ENCODE measurements at places on chromosomes 7 and 10.

DNA sequence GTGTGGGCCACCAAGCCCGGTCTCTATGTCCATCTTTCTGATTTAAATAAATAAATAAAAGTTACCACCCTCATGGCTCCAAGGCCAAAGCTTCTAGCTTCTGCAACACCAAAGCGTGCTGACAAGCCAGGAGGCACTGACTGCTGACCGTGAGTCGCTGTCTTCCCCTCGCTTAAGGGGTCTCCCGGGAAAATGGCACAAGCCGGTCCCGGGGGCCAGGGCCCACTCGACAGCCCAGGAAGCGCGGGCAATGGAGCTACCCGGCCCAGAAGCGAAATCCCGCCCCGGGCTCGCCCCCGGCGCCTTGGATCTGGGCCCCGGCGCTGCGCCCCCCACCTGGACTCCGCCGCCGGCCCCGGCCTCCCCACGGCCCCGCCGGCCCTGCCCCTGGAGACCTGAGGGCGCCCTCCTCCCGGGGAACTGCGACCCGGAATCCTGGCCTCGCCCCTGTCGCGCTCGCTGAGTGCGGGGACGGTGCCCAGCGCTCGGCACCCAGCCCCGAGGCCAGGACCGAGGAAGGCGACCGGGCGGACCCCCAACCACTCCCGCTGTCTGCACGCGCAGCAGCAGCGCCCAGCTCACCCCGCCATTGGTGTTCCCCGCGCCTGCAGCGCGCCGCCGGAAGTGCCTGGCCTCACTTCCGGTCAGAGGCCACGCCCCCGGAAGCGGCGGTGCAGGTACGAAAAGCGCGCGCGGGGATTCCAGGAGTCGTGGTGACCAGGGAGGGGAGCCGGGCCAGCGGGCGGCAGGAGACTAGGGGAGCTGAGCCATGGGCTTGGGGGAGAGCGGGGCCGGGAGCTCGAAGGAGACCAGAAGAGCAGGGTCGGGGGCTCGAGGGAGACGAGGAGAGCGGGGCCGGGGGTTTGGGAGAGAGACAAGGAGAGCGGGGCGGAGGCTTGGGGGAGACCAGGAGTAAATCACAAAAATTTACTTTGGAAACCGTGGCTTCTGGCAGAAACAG is at the start of the genes MRM2 and NUDT1:
TSS of gene MRM2 (minus strand) at position 626 of the 961 bp plus-strand sequence. CDS start at position 590, 36 bp downstream.
TSS of gene NUDT1 (plus strand) at position 647 of the 961 bp plus-strand sequence. CDS start 2,349 bp downstream, outside the sequence.
- peak; percentile 78 for DNase-seq

DNA sequence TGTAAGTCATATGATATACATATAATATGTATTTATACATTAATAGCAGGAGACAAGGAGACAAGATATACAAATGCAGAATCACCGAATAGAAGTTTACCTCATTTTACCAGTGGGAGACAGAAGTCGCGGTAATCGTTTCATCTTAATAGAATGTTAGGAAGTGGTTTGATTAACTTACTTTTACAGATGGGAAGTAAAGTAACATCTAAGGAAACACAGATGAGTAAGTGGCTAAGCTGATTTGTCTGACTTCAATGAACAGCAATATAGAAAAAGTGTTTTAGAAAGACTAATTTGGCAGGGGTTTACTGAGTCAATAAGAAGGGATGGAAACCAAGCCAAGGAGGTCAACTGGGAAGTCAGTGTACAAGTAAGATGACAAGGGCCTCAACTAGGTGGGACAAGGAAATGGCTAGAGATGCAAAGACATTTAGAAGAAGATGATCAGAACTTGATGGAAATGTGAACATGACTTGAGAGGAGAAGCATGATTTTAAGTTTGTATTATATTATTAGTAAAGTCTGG is 36.2 kb upstream of the FAM133B start:
- DNase-seq, result no peak

GRCh38 chr7:26188206-26188956 is 12.2 kb downstream of the HNRNPA2B1 start:
- no peak for DNase-seq

DNA sequence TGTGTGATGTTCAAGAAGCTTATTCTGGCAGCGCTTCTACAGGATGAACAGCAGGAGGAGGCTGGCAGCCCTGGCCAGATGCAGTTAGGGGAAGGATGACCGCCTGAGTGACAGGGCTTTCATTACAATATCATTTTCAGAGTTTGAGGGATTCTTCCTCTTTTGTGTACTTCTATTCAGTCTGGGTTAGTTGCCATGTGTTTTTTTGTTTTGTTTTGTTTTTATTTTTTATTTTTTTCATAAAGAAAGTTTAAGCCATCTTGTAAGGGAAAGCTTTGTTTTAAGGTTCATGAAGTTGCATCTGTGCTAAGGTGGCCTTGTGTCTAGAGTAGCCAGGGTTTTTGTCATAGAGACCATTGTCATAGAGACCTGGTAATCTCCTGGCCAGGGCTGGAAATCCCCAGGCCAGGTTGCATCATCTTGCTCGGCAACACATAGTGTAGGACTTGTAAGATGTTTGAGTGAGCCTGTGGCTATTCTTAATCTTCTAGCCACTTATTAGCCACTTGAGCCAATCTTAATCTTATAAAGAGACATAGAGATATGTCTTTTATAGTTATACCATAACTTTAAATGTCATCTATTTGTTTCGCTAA is 230.5 kb upstream of the TMEM229A start:
- no peak for DNase-seq

GRCh38 chr10:14843327-14843988 is 5.4 kb downstream of the HSPA14 start:
- no peak for DNase-seq

DNA sequence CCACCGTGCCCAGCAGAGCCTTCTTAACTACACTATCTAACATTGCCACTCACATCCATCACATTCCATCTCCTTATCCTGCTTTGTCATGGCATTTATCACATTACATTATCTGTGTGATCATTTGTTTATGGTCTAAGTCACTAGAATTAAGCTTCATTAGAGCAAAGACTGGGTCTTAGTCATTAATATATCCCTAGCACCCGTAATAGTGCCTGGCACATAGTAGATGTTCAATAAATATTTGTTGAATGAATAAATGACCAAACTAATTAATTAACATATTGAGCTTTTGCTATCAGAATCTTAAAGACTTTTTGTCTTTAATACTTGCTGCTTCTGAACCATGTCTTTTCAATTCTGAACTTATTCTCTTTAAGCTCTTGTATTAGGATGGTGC is 5.9 kb upstream of the COPG2 start:
- no peak for DNase-seq

DNA sequence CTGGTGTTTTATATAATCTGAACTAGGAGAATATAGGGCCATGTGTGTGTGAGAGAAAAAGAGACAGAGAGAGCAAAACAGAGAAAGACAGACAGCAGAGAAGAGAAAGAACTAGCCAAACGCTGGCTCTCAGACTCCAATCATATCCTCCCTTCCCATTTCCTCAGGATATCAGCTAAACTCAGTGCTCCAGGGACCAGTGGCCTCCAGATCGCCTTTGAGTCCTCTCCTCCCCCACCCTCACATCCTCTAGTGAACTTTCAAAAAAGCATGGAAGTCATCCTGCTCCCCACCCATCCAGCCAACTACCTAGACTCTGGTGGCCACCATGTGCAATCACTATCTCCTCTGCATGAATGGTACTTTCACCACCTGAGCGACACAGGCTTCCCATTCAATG is 386.1 kb upstream of the NPVF start:
- DNase-seq, result no peak

- DNase-seq, result peak; percentile 6
Measured at GRCh38 chr7:88111140-88111743, 108.6 kb downstream of the SRI start.

GRCh38 chr7:77893813-77894212 is 95.2 kb downstream of the PHTF2 start:
- no peak for DNase-seq

DNA sequence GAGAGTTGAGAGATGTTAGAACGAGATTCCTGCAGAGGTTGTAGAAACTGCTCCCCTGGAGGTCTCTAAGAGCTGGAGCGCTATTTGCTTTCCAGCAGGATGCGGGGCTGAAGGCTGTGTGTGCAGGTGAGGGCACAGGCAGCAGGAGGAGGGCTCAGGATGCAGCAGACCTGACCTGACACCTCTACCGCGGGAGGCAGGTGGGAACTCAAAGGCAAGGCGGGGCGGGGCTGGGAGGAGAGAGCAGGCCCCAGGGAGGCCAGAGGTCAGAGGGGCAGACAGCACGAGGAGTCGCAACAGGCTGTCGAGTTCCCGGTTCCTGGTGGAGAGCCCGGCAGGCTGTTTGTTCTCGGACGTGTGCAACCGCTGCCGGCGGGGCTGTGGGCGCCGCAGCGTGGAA is 7.9 kb upstream of the CRTAC1 start:
- DNase-seq, result no peak

DNA sequence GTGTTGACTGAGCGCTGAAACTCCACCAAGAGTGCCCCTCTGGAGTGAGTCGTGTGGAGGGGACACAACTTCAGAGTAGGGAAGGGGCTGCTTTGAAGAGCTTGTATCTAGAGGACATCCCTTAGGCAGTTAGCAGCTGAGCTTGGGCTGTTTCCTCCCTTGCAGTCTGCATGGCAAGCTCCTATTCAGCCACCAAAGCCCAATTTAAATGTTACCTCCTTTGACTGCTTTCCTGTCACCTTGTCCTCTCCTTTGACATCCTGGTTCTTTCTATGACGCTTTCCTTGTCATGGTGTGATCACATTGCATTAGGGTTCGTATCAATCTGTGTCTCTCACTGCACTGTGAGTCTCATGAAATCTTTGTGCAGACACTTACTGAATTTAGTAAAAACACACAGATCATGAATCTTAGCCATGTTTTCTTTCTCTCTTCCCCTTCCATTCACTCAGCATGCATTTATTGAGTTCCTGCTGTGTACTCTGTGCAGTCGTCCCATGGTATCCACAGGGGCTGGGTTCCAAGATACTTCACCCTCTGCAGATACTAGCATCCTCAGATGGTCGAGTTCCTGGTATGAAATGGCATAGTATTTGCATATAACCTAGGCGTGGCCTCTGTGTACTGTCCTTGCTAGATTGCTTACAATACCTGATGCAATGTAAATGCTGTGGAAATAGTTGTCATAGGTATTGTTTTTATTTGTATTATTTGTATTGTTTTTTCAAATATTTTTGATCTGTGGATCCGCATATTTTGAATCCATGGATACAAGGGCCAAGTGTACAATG is 228.5 kb downstream of the CCDC3 start:
- no peak for DNase-seq

GRCh38 chr10:77308084-77308732 is 329.4 kb downstream of the KCNMA1 start:
- peak; percentile 94 for DNase-seq

DNA sequence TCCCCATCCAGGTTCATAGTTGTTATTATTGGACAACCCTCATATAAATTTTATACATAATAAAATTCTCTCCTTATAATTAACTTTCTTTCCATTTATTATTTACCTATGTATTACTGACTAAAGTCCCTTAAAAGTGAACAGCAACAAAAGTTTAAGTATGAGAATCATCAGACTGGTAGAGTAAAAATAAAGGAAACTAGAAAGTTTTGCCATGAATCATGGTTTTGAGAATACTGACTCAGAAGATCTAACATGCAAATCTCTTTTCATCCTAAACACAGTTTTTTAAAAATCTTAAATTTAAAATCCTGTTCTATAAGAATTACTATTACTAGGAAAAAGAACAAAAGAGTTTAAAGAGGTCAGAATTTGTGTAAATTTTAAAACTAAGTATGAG is 32.1 kb downstream of the HERC4 start:
- peak; percentile 25 for DNase-seq

DNA sequence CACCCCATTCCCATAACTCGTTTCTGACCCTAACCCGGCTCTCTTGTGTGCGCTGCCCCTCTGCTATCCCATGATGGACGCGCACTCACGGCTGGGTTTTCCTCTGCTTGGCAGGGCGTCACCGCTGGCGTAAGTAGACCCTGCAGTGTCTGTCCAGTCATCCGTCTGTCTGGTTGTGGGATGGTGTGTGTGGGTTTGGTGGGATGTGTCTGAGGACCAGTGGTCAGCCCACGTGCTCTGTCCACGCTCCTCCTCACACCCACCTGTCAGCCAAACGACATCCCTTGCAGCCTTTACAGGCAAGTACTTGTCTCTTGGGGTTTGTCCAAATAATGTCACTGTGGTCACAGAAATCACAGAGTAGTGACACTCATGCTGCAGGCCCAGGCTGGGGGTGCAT is 20.8 kb downstream of the LDB3 start:
- DNase-seq, result no peak

DNA sequence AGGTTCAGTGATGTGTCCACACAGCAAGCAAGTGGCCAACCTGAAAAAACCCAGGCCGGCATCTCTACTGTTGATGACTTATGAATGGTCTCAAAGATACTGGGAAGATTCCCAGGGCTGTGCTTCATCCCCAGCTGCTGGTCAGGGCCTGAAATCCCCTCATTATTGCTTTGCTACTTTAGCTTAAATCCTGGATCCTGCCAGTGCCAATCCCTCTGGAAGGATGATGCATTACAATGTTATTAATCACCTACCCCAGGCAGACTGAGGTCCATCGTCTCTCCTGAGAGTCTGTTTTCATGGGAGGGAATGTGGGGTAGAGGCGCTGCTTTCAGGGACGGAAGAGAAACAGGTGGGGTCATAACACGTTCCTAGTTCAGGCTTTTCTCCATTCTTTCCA is 371.6 kb downstream of the RPS24 start:
- DNase-seq, result peak; percentile 72

- DNase-seq, result no peak
Measured at GRCh38 chr7:76381814-76382213, 23.0 kb upstream of the YWHAG start.

GRCh38 chr10:56139405-56139804 is 221.7 kb downstream of the ZWINT start:
- no peak for DNase-seq

DNA sequence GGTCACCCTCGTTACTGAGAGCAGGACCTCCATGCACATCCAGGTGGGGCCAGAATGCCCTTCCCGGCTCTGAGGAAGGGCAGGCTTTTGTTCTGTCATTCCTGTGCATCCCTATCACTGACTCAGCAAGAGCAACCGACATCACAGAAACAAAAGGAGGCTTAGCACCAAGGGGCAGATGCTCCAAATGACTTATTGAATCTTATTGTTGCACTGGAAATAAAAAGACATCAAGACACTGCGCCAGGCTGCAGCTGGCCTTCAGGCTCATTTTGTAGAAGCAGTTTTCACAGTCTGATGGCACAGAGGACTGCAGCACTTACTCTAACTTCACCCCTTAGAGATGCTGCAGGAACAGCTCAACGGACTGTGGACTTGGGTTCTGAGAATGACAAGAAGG is 126.4 kb downstream of the PAXIP1 start:
- DNase-seq, result no peak

DNA sequence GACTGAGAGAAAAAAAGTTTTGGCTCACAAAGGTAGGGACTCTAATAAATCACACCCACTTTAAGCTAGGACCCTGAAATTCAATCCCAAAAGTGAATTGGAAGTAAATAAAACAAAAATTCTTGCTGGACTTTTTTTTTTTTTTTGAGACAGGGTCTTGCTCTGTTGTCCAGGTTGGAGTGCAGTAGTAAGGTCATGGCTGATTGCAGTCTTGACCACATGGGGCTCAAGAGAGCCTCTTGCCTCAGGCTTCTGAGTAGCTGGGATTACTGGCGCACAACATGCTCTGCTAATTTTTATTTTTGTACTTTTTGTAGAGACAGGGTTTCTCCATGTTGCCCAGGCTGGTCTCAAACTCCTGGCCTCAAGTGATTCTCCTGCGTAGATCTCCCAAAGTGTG is 5.0 kb upstream of the LUC7L2 start:
- no peak for DNase-seq

- DNase-seq, result peak; percentile 51
Measured at GRCh38 chr7:23863209-23863787, 153.3 kb downstream of the STK31 start.

GRCh38 chr10:118974951-118975350 is 54.6 kb upstream of the NANOS1 start:
- DNase-seq, result no peak

- no peak for DNase-seq
Measured at GRCh38 chr10:24425151-24425550, 216.2 kb downstream of the KIAA1217 start.
